Naive B cell (primary cell): ENCODE measurements at places on chromosomes 1 and 21. TPM values are rescaled to one million over a fixed set of nuclear protein-coding genes. Genes with fewer than 3 reads are reported as not detected.
A peak's percentile ranks its signal among the peaks of the same experiment; 100 is the strongest.

Gene ANGPTL1
- 1.2 TPM for polyA plus RNA-seq

DNA sequence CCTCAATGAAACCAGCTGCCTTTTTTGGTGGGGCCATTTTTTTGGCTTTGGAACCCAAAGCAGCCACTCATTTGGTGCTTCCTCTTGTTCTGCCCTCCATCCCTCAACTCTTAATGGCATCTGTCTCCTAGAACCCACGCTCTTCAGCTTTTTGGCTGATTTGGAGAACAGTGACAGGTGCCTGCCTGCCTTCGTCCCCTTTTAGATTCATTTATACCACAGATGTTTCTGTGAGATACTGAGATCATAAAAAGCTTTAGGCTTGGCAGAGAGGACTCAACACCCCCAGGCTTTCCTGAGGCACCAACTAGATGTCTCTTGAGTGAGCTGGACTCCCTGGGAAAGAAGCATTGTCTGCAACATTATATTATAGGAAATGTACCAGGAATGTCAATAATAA is 20.4 kb upstream of the YTHDF2 start:
- DNase-seq: no peak
- H3K27ac ChIP-seq: no peak overlapping the region
- H3K36me3 ChIP-seq: peaks cover 18% of the 10 kb centered on the region
- no peaks in the 10 kb centered on the region for H3K27me3 ChIP-seq
- H3K4me3 ChIP-seq: no peak overlapping the region

GRCh38 chr1:34690269-34690668 is 64.6 kb upstream of the GJB5 start:
- H3K4me1 ChIP-seq: no peaks in the 10 kb centered on the region
- H3K36me3 ChIP-seq: no peaks in the 10 kb centered on the region
- H3K4me3 ChIP-seq: no peak overlapping the region
- H3K27ac ChIP-seq: no peak overlapping the region
- H3K27me3 ChIP-seq: peaks cover 39% of the 10 kb centered on the region
- DNase-seq: no peak

- H3K36me3 ChIP-seq: no peaks in the 10 kb centered on the region
- no peak for DNase-seq
- peaks cover 11% of the 10 kb centered on the region for H3K27me3 ChIP-seq
Measured at GRCh38 chr1:11752359-11753088, 9.5 kb upstream of the C1orf167 start.

- peaks cover 27% of the 10 kb centered on the region for H3K36me3 ChIP-seq
- no peaks in the 10 kb centered on the region for H3K4me1 ChIP-seq
- H3K4me3 ChIP-seq: no peak overlapping the region
- no peak for DNase-seq
- H3K27ac ChIP-seq: peak overlapping the region; percentile 32
- H3K27me3 ChIP-seq: no peaks in the 10 kb centered on the region
Measured at GRCh38 chr1:230905733-230906132, 37.4 kb upstream of the C1orf198 start.

DNA sequence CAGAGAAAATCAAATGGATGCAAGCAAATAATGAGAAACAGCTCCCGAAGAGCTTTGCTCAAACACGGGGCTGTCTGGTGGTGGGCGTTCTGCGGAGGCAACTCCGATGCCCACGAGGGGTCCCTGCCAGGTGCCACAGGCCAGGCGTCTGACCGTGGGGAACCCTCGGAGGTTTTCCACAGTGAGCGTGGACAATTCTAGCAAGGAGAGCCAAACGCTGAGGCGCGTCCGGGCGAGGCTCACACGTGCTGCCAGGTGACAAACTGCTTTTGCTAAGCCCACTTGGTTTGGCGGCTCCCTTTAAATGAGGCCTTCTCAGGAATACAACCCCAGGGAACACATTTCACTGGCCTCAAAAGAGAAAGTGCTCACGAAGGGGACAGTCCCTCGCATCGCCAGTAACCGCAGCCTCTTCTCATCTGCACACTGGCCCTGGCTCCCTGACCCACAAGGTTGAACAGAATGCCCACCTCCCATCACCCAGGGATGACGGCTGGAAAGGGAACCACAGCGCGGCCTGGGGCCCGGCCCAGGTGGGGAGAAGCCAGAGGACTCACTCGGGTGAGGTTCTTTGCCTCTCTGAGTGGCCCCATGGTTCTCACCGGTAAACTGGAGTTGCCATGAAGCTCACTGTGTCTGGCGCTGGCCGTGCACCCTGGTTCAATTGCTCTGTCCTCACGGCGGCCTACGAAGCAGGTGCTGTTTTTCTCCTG is 97.4 kb downstream of the PRDM16 start:
- no peak overlapping the region for H3K4me3 ChIP-seq
- H3K4me1 ChIP-seq: peaks cover 7% of the 10 kb centered on the region
- H3K27ac ChIP-seq: no peak overlapping the region
- no peak for DNase-seq
- H3K27me3 ChIP-seq: peaks cover 8% of the 10 kb centered on the region
